ENCODE measurements at places on chromosomes 16 and 17.

GRCh38 chr17:82201498-82201910, 11.1 kb downstream of the CCDC57 start:
- no peak for DNase-seq

DNA sequence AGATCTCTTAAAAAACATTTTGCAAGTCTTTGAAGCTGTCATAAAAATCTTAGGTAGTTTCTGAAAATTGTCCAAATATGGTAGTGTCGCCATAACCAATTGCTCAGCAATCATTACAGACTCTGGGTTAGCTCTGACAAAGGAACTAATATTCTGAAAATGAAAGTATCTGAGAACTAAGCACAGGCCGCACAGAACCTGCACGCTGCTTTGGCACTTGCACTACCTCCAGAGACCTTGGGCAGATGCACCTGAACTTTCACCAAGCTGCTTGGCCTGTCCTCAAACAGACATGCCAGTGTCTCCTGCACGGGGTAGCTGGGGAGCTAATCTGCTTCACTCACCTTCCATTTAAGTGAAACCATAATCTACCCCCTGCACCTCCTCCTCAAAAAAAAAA, 317.0 kb downstream of the MAF start:
- DNase-seq: no peak

DNA sequence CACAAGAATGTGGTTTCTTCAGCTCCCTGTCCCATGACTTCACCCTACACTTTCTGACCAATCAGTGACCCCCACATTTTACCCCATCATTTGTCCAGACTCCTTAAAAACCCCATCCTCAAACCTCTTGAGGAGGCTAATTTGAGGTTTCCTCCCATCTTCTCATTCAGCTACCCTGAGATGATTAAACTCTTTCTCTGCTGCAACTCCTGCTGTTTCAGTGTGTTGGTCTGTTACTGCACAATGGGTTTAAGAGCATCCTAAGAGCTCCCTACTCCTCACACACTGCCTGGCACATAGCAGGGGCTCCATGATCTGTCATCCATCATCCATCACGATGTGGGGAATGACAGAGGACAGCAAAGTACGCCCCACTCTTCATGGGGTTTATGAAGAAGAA, 212.6 kb downstream of the SLC39A11 start:
- DNase-seq: no peak

- no peak for DNase-seq
These were observed 671 bp downstream of the CHMP6 start for GRCh38 chr17:80992077-80992947.

DNA sequence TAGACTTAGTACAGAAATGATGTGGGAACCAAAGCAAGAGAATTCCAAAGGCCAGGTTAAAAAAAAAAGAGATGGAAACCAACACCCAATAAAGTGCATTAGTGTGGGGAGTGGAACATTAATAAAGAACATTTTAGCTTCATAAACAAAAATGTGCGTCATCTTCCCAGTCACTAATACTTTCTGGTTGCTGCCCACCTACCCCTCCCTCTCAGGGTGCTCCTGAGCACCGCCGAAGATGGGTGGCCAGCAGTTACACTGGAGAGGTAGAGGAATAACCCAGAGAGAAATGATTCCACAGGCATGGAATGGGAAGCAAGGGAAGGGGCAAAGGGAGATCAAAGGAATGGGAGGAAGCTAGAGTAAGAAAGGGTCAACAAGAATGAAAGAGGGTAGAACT, 6.0 kb upstream of the CHD3 start:
- no peak for DNase-seq

Data from tibial artery (tissue), 4 donors.